ENCODE measurements at places on chromosomes 2 and 18.

DNA sequence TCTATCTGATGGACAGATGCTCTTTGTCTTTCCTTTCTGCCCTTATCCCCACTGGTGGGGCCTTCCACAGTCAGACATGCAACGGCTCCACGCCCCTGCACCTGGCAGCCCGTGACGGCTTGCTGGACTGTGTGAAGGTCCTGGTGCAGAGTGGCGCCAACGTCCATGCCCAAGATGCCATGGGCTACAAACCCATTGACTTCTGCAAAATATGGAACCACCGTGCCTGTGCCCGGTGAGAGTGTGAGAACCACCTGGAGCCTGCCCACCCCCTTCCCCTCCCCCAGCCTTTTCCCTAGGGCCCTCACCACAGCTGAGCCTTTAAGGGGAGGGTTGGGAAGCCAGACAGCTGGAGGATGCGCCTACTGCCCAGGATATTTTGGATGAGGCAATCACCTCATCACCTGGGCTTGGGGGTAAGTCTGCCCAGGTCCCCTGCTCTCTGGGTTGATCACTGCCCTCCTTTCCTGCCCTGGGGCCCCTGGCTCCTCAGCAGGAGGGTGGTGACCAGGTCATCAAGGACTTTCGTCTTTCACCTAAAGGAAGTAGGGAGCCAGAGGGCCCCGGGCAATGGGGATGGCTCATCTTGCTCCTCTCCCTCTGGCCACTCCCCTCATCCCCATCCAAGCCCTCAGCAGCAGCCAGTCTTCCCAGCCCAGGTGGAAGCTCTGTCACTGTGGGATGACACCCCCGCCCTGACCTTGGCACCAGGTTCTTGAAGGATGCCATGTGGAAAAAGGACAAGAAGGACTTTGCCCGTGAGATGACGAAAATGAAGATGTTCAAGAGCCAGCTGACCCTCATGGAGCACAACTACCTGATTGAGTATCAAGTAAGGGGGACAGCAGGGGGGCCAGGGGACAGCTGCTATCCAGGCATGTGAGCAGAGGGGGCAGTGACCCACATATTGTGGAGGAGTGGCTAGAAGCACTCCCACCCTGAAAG lies 3.7 kb downstream of the ANKRD53 start:
- no peak for ATAC-seq

DNA sequence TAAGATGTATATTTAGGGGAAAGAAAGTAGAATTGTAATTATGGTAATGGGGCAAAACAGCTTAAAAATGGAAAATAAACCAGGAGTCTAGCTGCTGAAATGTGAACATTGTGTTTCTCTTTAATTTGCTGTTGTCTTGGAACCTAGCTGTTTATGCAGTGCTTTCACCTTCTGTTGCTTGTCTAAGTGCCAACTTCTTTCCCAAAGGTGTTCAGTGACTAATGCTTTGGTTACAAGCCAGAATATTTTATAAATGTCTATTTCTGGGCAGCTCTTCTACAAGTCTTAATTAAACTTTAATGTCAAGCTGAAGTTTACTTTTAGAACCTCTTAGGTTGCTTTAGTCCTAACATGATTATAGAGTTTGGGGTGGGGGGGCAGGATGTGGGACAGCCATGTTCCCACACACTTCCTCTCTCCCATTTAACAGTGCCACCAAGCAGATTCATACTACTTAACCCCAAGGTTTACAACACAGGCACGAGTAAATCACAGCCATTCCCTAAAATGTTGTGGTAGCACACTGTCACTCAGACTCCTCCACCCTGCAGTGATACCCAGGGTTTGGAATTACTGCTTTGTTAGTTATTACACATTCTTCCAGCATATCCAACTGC lies 60.6 kb downstream of the ITGA4 start:
- ATAC-seq: no peak

DNA sequence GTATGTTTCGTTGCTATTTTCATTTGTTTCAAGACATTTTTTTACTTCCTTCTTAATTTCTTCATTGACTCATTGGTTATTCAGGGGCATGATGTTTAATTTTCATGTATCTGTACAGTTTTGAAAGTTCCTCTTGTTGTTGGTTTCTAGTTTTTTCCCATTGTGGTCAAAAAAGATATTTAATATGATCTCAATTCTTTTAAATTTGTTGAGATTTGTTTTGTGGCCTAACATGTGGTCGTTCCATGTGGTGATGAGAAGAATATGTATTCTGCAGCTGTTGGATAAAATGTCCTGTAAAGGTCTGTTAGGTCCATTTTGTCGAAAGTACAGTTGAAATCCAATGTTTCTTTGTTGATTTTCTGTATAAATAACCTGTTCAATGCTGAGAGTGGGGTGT lies 110.3 kb upstream of the MAP4K4 start:
- no peak for ATAC-seq

DNA sequence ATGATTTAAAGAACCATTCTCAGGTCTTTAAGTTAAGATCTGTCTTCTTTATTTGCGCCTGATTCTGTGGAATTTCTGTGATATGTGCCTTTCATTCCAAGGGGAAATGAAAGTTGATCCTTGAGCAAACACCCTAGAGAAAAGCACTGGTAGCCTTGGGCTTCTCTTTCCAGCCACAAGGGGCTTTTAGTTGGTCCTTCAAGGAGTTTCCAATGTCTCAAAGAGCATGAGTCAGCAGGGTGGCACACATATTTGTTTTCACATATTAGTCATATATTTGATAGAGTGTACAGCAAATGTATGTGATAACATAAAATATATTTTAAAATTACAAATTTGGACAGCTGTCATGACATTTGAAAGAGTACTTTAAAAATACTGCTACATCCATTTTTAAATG lies 339.5 kb downstream of the TXNL1 start:
- no peak for ATAC-seq

DNA sequence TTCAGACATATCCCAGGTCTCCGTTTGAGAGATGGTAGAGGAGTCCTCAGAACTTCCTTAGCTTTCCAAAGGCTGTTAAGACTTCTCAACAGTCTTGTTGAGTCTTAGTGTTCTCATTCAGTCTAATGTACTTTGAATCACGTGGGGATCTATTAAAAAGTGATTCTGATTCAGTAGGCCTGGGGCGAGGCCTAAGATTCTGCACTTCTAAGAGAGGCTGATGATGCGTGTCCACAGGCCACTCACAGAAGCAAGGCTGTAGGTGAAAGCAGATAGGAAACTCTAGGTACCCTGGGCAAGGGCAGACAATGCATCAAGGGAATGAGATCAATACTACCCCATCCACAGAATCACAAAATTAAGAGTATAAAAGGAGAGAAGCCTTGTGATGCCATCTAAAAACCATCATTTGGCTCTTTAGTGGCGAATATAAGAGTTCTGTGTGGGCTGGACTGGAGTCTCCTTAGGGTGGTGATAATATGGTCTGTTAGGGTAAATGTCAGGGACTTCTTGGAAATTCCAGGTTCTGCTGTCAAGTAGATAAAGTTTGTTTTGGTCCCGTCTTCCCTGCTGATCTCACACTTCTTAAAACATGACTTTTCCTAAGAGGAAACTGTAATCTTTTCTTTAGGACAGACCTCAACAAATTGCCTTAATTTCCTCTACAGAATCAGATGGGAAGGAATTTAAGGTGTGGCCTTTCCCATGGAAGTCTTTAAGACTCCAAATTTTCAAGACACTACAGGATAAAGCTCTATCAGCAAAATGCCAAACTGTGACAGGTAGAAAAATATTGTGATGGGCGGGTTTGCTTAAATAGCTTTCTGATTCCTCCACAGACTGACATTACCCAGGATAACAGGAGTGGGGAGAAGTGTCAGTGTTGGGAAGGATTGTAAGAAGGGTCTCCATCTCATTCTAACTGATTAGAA lies 45.7 kb upstream of the NEMP2 start:
- no peak for ATAC-seq

GRCh38 chr2:159904127-159904958 lies 106.3 kb upstream of the CD302 start:
- peak; percentile 92 for ATAC-seq

GRCh38 chr18:21897811-21898210 lies 157.2 kb downstream of the MIB1 start:
- no peak for ATAC-seq

GRCh38 chr2:25389161-25389560 lies 47.4 kb upstream of the DNMT3A start:
- ATAC-seq: no peak

DNA sequence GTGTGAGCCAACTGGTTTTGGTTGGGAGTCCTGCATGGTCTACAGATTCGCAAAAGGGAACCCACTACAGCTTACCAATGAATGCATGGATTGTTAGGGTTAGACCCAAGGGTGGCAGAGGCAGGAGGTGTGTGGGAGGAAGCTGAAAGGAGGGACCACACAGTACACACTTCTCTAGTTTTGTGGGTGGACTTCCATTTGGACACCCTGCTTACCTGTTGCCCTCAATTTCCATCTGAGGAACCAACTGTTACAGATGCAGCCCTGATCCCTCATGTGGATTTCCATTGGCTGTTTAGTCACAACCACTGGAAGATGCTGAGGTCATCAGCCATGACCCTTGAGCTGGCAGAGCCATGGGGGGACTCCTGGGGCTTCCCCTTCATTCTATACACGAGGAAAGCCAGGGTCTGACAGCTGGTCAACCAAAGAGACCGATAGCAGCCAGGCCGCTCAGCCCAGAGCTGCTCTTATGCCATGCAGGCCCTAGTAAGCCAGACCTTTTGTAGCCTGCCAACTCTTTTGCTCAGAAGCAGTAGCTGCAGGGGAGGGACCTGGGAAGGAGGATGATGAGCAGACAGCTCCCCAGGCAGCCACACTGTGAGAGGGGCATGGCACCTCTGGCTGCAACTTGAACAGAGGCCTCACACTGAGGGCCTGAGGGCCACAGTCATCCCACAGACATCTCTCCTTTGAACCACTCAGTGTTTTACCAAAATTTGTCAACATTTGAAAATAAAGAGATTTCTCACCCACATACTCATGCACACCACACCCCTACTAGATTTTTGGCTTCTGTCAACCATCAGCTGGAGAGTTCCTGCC lies 162.1 kb downstream of the SETBP1 start:
- ATAC-seq: peak; percentile 79

- ATAC-seq: no peak
These were observed 172.8 kb downstream of the ANTXR1 start for GRCh38 chr2:69185807-69186206.

DNA sequence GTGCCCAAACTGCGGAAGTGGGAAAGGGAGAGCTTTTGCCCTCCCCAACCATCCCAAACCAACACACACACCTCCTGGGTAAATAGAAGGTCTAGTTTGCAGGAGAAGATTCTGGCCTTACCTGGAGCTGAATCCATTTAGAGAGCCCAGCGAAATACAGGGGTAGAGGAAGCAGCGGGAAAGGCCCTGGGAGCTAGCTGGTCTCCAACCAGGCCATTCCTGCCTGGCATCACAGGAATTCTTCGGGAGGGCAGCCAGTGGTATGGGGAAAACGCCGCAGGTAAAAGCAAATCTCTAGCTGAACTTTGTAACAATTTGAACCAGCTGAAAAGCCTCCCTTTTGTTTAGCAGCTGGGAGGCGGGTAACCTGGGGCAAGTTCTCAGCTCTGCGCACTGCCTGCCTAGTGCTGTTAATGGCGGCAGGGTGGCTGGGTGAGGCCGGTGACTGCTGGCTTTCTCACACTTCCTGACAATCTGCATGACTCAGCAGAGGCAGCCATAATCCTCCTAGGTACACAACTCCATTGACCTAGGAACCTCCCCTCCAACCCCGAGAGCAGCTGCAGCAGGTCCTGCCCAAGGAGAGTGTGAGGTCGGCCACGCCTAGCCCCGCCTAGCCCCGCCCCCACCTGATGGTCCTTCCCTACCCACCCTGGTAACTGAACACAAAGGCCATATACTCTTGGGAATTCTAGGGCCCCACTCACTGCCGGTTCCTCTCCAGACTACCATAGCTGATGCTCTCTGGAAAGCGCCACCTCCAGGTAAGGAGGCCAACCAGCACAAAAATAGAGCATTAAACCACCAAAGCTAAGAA lies 483.8 kb upstream of the REG3G start:
- ATAC-seq: peak; percentile 20

DNA sequence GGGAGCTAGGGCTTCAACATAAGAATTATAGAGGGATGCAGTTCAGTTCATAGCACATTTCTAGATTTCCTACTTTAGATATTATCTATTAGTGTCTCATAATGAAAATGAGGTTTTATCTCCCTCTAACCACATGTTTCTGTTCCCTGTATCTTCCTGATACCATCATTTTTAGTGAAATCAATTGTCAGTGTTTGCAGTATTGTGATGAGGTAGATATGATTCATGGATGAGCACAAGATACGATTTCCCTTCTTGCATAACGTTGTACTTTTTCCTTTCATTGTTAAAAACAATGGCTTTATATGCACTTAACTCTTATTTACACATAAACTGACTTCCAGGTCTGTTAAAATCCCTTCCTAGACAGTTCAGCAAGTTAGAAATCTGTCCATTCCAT lies 211.4 kb downstream of the ZBTB7C start:
- no peak for ATAC-seq

GRCh38 chr2:222713002-222713401 lies 41.5 kb downstream of the MOGAT1 start:
- no peak for ATAC-seq

DNA sequence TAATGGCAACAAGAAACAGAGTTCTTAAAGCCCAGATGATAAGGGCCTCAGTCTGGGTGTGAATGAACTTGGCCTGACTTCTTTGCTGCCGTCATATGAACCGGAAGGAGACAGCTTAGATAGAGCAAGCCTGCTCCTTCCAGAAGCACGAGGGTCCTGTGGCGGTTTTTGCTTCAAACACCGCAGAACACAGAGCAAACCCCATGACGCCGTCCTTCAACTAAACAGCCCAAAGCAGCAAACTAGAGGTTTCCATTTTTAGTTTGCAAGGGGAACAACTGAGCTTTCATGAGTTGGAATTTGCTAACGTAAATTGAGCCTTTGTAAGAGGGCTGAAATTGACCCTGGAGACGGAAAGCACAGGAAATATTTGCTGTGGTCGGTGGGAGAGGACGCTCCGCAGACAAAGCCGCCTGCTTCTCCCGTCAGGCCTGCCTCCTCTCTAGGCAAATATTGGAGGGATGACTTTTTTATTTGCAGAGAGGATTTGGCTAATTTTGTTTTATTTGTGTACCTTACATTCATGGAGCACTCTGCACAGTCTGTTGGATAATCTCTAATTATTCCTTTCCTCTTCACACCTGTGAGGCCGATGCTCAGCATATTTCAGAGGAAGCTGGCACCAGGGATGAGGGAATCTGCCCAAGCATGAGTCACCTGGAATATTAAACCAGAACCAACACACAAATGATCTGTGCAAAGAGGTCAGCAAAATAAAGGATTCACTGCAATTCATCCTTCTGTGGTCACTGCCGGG lies 134.0 kb upstream of the NCK2 start:
- ATAC-seq: no peak

DNA sequence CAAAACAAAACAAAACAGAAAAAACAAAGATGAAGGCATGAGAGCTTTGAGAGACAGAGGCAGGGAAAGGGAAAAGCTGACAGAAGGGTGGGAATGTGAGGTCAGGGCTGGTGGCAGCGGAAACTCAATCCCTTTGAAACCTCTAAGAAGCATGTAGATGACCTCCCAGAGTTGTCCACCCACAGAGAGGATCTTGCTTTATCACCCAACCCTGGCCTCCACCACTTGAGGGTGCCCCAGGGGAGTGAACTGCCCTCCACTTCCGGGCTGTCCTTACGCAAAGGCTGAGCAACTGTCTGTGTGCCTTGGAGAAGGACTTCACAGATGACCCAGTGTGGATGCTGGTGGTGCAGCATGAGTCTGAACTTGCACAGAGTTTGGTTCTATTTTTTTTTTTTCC lies 26.7 kb downstream of the PDCL3 start:
- ATAC-seq: peak; percentile 43
